ENCODE measurements at places on chromosomes 6 and 20.

- no peak for DNase-seq
Observed at GRCh38 chr6:131257104-131257503, 121.8 kb downstream of the AKAP7 start.

DNA sequence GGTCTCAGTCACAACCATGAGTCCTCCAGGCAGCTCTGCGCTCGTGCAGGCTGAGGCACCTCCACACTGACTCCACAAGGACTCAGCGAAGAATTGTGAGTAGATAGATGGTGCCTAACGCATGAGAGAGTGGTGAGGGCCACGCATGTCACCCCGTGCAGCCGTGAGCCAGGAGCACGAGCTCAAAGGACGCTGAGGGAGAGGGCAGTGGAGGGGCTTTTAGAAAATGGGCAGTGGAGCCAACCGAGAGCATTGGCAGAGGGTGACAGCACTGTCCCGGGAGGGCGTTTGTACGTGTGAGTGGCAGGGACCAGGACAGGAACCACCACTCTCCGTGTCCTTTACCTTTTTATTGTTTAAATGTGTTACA is 105.6 kb downstream of the PSMB1 start:
- DNase-seq = no peak

- DNase-seq = no peak
Observed at GRCh38 chr6:85754894-85755293, 112.2 kb upstream of the SYNCRIP start.

DNA sequence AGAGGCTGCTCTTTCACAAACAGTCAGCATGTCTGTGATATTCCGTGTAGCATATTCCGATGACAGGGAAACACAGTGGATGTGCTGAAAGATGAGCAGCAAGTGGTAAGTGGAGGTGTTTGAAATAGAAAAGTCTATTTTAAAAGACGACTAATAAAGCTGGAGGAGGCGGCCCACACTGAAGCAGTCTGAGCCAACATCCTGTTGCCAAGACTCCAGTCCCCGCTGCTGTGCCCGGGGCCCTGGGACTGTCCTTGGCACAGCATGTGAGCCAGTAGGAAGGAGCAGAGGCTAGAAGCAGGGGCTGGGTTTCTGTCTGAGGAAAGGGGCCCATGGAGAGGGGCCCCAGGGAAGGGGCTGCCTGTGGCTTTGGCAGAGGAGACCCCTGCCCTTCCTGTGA is 351.5 kb upstream of the CHD6 start:
- DNase-seq = no peak

GRCh38 chr6:113936093-113936934 is 34.6 kb downstream of the HDAC2 start:
- DNase-seq = no peak

GRCh38 chr6:48743738-48744137 is 632.7 kb upstream of the PTCHD4 start:
- DNase-seq = no peak

DNA sequence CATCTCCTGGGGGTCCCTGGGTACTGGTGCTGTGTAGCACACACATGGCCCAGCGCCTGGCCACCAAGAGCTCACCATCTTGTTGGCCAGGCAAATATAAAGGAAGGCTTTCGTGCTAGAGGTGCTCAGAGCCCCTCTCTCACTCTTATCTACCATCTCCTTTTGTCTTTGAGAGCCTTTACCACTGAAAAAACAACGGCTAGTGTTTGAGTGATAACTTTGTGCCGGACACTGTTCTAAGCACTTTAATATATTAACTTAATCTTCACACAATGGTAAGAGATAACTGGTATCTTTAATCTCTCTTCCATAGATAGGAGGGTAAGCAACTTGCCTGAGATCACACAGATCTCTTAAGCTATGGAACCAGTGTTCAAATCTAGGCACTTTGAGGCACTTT is 21.5 kb upstream of the ARHGAP18 start:
- DNase-seq = no peak

- no peak for DNase-seq
Observed at GRCh38 chr6:101730954-101731353, 337.4 kb downstream of the GRIK2 start.

GRCh38 chr6:145241039-145241438 is 494.3 kb downstream of the EPM2A start:
- DNase-seq = no peak

DNA sequence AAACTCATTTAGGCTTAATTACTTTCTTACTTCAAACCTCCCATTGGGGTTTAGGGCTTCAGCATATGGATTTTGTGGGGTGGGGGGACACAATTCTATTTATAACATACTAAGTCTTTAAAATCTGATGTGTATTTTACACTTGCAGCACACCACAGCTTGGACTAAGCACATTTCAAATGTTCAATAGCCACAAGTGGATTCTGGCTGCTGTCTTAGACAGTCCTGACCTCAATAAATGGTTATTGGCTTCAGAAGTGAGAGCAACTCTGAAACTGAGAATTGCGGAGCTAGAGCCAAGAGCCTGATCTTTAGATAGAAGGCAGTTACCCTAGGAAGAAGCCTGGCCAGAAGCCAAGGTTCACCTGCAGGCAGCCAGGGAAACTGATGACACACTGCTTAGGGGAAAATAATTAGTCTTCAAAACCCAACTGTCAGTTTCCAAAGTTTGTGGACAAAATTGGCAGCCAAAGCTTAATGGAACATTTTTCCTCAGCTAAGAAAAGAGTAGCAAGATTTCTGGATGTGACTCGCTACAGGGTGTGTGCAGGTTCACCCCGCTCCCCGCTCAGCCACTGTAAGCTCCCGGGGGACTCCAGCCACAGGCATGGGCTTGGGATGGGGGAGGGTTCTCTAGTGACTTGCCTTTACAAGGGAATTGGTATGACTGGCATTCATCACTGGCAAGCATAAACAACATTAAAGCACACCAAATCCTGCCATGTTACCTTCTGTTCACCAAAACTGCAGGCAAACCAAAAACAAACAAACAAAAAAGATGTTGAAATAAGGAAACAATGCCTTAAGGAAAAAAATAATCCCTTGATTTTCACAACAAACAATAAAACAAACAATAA is 219.8 kb downstream of the TFAP2A start:
- DNase-seq = no peak

DNA sequence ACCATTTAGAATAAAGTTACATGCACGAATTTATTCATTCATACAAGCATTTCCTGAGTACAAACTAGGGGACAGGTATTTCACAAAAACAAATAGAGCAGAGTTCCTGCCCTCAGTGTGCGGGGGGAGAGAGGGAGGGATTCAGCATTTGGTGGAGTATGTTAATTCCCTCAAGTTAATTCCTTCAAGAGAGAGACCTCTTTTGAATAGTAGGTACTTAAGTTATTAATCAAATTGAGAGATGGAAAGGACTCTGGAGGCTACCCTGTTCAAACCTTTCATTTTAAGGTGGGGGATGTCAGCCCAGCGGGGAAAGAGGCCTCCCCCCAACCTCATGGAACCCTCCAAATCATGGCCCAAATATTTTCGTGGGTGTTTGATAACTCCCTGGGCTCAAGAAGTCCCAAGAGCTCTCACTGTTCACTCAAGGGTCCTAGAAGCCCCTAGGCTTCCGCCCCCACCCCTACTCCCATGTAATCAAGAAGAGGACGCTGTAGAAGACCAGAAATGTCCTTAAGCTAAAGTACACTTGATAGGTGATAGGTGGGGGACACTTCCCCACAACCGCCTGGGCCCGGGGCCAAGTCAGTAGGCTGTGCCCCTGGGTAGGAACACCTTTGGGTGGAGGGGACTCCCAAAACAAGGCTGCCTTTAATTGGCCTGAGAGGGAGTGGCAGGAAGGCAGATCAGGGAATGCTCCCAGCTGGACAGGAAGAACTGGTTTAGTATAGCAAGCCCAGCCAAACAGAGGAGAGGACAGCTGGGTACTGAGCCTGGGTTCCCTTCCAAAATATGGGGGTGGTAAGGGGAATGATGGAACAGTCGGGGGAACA is 2.9 kb downstream of the SDC4 start:
- no peak for DNase-seq

DNA sequence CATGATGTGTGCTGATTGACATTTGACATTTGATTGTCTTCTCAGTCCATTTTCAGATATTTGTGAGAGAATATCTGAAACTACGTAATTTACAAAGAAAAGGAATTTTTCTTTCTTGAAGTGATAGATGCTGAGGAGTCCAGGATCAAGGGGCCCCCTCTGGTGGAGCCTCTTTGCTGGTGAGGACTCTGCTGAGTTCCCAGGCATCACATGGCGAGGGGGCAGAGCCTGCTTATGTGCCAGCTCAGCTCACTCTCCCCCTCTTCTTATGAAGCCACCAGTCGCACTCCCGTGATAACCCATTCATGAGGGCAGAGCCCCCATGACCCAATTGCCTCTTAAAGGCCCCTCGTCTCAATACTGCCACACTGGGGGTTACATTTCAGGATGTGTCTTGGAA is 91.3 kb downstream of the RPP40 start:
- DNase-seq = no peak

GRCh38 chr6:89763550-89763949 is 56.0 kb downstream of the MDN1 start:
- DNase-seq = no peak

DNA sequence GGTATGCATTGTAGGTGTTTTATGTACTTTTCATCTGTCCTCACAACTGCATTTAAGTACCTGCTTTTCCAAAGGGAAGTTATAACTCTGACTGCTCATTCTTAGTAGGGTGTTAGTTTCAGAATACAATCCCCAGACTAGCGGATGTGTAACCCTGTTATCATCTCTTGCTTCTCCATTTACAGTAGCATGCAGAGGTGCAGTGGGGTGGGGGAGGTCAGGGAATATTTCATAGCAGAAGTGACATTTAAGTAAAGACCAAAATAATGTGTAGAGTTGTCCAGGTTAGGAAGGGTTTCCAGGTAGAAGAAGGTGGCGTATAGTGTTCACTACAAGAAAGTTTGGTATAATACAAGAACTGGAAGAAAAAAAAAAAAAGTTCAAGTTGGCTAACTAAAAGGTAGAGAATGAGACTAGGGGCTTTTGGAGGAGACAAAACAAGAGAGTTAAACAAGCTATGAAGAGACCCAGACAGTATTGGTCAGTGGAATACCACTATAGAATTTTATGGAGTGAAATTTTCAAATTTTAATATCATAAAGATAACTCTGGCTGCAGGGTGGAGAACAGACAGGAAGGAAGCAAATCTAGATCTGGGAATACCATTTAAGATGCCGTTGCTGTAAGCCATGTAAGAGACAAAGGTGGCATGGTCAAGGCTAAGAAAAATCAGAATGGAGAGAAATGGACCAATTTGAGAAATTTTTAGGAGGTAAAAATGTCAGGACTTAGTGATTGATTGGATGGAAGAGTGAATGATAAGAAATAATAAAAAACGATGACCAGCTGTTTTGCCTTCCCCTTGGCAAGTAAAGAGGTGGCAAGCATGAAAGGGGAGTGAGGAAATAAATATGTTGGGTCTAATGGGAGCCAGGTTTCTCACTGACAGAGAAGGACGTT is 2.2 kb upstream of the AHI1 start:
- DNase-seq = no peak

DNA sequence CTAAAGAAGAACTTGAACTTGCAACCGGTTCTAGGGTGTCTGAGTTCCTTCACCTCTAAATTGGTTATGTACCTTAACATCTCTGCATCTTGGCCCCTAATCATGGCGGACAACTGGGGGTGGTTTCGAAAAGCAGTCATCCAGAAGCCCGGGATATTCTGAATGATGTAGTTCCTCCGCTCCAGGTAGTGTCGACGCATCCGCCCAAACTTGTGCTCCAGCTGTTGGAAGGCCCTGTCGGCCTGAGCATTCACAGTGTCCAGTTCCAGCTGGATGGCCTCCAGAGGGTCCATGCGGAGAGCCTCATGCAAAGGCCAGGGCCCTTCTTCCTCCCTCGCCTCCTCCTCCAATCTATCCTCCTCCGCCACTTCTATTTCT is 887 bp downstream of the TSPYL1 start:
- DNase-seq = no peak

- DNase-seq = no peak
Observed at GRCh38 chr6:44569931-44570385, 182.5 kb downstream of the CDC5L start.

DNA sequence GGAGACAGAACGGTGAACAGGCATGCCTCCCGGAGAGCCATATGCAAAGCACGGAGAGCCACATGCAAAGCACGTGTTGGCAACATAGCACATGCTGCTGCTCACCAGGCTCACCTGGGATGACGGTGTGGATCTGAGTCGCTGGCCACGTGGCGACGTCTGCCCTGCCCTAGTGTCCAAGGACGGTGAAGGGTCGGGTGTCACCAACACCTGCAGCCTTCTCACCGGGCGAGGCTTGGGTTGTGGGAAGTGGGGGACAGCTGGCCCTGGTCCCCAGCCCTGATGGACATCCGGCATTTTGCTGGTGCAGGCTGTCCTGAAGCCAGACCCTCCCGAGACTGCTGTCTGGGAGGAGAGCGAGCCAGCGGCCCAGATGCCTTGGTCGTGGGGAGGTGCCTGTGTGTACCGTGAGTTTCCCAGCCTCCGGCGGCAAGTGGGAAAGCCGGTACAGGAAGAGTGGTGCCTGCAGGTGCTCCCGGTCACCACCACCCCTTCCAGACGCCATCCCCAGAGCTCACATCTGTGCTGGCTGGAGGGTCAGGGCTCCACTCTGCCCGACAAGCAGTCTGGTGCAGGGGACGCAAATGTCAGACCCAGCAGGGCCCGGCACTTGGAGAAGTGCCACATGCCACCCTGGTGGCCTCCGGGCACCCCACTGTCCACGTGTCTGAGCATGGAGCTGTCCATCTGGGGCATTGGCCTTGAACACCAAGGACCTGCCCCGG is 5.9 kb upstream of the ADRM1 start:
- DNase-seq = no peak

- DNase-seq = no peak
Observed at GRCh38 chr6:81228912-81229555, 523.4 kb downstream of the TENT5A start.

GRCh38 chr6:167148021-167148420 is 9.8 kb downstream of the GPR31 start:
- no peak for DNase-seq

GRCh38 chr6:98821756-98822405 is 12.5 kb upstream of the POU3F2 start:
- DNase-seq = no peak

- no peak for DNase-seq
Observed at GRCh38 chr20:61249626-61250025, 2.4 kb upstream of the CDH4 start.

GRCh38 chr20:38730167-38730988 is 6.1 kb downstream of the SLC32A1 start:
- DNase-seq = no peak

- DNase-seq = no peak
Observed at GRCh38 chr20:38005903-38006302, 27.4 kb downstream of the TTI1 start.

GRCh38 chr6:27694547-27694874 is 217.7 kb downstream of the OR2B2 start:
- DNase-seq = no peak

- no peak for DNase-seq
Observed at GRCh38 chr6:148463671-148464070, 121.0 kb downstream of the SASH1 start.

DNA sequence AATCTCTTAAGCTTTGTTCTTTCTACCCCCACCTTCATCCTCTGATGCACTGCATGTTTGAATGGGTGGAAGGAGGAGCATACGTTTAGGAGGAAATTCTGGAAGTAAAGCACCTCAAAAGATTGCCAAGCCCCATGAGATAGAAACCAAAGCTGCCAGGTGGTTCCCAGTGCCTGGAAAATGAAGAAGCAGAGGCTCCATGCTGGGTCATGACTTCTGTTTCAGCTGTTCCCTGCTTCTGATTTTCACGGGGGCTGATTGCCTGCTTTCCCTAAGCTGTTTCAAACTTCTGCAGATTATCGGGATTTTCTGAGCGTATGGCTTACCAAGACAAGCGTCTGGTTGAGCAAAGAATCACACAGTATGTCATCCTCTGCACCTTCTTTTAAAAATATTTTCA is 87.5 kb upstream of the SYNDIG1 start:
- no peak for DNase-seq

Data from stimulated activated CD4-positive, alpha-beta T cell treated with anti-CD3 and anti-CD28 coated beads, Interleukin-1b, Interleukin-23, amount 100 ng/mL, for 1 hour (primary cell).